ENCODE measurements at places on chromosomes 6 and 20.

GRCh38 chr6:156062091-156062563, 606.5 kb upstream of the NOX3 start:
- DNase-seq = no peak

DNA sequence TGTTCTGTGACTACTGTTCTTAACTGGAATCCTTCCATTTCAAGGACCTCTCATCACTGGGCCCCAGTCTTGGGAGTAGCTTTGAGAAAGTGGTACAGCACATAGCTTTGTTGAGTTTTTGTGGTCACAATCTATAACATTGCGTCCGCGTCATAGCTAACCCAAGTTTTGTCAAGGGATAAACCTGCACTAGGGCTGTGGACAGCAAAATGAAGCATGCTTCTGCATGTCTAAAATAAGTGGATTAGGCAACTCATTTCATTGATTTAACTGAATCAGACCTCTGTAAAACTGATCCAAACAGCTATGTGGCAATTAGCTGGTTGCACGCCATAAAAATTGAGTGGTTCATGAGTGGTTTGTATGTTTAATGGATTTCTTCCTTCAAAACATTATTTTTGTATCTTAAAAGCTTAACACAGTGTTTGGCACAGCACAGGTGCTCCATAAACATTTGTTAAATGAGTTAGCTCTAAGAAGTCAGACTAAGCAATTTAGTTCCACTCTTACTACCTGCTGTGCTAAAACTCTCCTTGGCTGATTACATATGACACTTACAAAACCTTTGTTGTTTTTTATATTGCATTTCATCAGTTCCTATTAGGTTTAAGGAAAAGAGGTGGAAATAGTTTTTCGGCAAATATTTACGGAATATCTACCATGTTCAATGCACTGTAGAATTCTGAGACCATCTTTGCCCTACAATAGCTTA, 160.3 kb upstream of the ATXN1 start:
- DNase-seq = no peak

DNA sequence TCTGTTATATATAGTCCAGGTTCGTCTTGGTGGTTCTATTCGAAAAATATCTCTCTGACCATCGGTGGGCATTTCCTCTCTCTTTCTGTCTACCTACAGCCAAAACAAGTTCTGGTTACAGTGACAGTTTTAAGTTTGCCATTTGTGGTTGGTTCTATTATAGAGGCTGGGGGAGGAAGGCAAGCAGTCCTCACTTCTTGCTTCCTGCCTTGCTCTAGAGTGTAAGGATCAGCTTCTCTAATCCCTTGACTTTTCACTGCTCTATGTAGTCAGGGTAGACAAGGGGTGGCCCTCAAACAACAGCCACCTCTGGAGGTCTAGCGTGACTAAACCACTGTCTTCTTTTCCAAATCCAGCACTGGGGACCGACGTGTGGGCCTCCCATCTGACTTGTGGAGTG, 16.1 kb downstream of the E2F3 start:
- DNase-seq = no peak

- no peak for DNase-seq
These were observed 228.8 kb downstream of the HACE1 start for GRCh38 chr6:104630955-104631354.

- DNase-seq = no peak
These were observed 116.9 kb downstream of the GMPR start for GRCh38 chr6:16355238-16355637.

- DNase-seq = no peak
These were observed 211.6 kb upstream of the MARCKS start for GRCh38 chr6:113645576-113645970.

DNA sequence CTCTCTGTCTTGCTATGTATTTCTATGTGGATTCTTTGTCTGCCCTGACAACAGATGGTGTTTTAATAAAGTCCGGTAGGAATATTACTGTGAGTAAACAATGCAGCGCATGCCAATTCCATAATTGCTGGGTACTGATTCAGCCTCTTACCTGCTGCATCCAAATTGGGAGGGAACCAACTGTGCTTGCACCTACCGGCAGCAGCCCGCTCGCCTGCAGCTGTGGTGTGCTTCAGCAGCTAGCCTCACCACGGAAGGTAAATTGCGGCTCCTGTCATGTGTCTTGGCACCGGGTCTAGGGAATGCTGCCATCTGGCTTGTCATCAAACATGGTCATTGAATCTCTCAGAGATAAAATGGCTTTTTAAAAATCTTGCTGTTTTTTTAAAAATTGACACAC, 704.8 kb upstream of the SLC35B3 start:
- peak; percentile 64 for DNase-seq

- no peak for DNase-seq
These were observed 17.8 kb downstream of the JAG1 start for GRCh38 chr20:10655720-10656669.
